D721Med (cell line): ENCODE measurements at places on chromosomes 7 and 10.

- DNase-seq: no peak
Observed at GRCh38 chr10:90432866-90433265, 425.0 kb downstream of the HTR7 start.

GRCh38 chr10:131141645-131142516, 169.6 kb downstream of the TCERG1L start:
- DNase-seq: no peak

- DNase-seq: no peak
Observed at GRCh38 chr7:42494736-42495135, 257.7 kb upstream of the GLI3 start.

DNA sequence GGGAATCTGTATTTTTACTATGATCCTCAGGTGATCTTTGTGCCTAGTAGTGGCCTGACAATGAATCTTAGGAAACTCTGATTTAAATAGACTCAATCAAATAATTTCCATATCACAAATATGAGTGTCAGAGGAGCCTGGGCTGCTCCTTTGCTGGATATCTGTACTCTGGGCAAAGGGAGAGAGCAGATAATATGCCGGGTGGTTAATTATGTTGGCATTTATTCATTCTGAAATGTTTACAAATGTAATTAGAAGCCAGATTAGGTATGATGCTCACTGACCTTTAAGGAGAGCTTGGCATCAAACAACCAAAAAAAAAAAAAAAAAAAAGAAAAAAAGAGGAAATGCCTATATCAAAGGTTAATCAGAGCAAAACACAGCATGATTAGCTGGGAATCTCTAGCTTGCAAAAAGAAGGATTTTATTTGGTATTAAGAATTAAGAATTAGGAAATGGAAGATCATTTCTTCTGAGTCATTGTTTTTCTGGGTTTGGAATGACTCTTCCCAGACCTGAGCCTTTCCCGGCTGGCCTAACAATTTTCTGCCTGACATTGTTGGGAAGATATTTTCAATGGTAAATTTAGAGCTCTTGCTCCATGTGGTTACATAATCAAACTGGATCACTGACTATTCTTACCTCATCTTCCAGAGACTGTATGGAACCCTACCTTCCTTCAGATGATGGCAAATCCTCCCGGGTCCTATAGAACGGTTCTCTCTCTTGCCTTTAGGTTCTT, 365.3 kb downstream of the REEP3 start:
- no peak for DNase-seq

DNA sequence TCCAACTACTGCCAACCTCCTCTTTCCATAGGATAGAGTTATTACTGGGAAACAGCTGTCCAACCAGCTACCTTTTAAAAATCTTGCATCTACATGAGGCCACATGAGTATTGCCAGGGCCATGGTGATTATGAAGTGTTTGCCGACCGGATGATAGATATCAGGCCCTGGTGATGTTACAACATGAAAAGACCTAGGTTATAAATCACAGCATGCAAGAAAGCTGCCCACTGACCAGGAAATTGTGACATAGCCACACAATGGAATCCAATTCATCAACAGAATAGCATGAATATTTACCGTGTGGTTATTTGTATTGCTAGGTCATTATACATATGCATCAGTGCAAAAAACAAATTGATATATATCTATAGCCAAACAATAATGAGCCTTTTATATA, 517.0 kb downstream of the INHBA start:
- DNase-seq: no peak

- no peak for DNase-seq
Observed at GRCh38 chr10:96768136-96768535, 47.8 kb upstream of the PIK3AP1 start.

DNA sequence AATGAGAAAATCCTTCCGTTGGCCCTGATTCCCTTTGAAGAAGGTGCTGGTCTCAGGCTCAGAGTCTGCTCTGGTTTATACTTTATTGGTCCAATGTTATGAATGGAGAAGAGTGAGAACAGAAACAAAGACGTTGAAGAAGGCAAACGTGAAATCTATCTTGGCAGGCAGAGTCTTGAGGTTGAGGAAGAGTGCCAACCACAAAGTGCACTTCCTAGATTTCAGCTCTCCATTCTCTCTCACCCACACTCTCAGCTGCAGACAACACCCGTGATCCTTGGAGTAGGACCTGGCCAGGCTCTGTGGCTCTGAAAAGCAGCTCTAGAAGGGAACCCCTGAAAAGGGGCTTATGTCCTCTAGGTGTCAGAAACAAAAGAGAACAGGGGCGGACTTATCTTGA, 128.9 kb upstream of the PLXNA4 start:
- no peak for DNase-seq

GRCh38 chr10:103262229-103262628, 14.7 kb upstream of the INA start:
- DNase-seq: no peak

- no peak for DNase-seq
Observed at GRCh38 chr10:131769571-131770410, 131.0 kb upstream of the PPP2R2D start.

GRCh38 chr10:89702121-89702480, 711 bp downstream of the KIF20B start:
- no peak for DNase-seq

DNA sequence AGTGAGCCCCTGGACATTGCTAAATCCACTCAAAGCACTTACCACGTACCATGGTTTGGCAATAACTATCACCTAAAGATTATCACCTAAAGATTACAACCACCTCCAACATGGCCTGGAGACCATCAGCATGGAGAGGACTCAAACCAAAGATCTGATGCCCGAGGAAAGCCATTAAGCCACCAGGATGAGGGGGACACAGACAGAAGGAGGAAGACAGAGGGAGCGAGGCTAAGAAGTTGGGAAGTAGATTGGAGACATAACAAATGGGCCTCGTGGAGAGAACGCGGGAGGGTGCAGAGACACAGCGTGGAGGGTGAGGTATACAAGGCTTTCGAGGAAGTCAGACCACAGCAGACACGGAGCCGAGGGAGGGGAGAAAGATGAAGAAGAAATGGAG, 700.2 kb downstream of the PARD3 start:
- DNase-seq: no peak

DNA sequence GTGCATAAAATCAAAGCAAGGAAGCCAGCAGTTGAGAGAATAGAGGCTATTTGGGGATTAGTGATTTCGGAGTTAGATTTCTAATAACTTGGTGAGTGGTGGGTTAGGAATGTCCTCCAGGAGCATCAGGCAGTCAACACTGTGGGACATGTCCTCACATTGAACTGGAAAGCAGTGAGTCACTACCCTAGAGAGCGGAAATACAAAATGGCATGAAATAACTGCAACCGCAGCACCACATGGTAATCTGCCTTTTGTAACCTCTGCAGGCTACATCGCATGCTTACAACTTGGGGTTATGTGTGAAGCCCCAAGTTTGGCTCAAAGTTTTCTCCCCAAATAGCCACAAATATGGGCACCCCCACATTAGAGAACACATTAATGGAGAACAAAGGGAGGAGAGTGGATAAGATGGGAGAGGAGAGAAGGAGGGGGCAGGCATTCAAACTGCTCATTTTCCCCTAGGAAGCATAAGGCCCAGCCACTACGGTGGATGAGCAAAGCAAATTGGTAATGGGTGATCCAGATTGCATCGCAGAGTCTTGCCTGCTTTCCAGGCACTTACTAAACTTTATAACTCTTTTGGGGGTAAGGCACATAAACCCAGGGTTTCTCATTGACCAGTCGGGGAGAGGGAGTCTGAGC, 22.0 kb upstream of the SLF2 start:
- DNase-seq: no peak

- no peak for DNase-seq
Observed at GRCh38 chr7:141231018-141231792, 157.3 kb downstream of the TMEM178B start.
